ENCODE measurements at places on chromosomes 11 and 22.
A peak's percentile ranks its signal among the peaks of the same experiment; 100 is the strongest.

GRCh38 chr11:11486002-11486401 lies 133.0 kb upstream of the CSNK2A3 start:
- ATAC-seq: no peak

DNA sequence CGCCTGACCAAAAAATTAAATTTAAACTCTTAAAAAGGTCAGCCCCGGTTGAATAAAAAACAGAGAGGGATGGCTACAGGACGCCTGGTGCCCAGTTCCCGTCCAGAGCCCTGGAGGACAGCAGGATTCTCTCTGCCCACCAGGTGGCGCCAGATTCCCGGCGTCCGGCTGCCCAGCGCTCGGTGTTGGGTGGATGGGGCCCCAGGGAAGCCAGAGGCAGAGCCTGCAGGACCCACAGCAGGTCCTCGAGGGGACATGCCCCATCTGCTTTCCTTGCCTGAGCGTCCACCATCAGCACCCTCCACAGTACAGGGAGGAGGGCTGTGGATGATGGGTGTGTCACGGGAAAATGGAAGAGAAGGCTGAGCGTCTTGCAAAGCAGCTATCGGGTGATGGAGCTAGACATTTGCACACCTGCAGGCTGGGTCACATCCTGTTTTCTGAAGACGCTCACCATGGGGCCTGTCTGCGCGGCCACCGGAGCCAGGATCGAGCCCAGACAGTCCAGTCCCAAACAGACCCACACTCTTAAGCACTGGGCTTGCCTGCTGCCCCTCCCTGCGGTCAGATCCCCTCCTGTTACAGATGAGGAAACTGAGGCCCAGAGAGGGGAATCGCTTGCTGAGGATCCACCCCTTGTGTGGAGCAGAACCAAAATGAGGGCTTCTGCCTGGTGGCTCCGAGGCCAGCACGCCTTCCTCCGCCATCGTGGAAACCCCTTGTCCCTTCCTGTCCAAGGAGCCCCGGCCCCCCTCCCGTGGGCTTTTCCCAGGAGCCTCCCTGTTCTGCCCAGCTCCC lies 18.5 kb upstream of the CBX7 start:
- peak; percentile 78 for ATAC-seq

- ATAC-seq: no peak
Measured at GRCh38 chr11:109851780-109852390, 241.3 kb upstream of the ZC3H12C start.

DNA sequence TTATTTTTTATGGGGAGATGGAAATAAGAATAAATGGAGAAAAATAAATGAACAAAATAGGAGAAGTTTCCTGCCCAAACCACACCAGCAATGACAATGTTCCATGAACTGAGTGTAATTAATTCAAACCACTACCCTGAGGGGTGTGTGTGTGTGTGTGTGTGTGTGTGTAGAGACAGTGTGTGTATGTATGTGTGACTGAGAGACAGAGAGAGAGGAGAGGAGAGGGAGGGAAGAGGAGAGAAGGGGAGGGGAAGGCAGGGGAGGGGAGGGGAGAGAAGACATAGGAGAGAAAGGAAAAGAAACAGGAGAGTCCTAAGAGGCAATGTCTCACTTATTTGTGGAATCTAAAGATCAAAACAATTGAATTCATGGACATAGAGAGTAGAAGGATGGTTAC lies 65.0 kb upstream of the POU2AF1 start:
- ATAC-seq: no peak

DNA sequence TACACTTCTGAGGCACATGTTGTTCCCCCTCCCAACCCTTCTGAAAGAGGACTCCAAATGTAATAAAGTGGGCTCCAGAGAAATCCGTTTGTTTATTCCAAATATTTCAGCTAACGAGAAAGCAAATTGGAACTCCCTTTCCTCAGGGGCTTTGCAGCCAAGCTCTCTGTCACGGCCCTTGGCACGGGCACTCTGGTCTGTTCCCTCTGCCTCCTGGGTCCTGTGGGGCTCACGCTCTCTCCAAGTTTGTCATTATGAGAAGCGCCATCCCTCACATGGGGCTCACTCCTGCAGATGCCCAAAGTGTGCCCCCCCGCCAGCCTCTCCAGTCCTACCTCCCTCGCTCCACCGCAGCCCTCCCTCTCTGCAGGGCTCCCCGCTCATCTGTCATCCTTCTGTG lies 125.4 kb upstream of the POU2AF2 start:
- no peak for ATAC-seq

GRCh38 chr22:46239261-46240048 lies 10.6 kb downstream of the CDPF1 start:
- ATAC-seq: no peak

DNA sequence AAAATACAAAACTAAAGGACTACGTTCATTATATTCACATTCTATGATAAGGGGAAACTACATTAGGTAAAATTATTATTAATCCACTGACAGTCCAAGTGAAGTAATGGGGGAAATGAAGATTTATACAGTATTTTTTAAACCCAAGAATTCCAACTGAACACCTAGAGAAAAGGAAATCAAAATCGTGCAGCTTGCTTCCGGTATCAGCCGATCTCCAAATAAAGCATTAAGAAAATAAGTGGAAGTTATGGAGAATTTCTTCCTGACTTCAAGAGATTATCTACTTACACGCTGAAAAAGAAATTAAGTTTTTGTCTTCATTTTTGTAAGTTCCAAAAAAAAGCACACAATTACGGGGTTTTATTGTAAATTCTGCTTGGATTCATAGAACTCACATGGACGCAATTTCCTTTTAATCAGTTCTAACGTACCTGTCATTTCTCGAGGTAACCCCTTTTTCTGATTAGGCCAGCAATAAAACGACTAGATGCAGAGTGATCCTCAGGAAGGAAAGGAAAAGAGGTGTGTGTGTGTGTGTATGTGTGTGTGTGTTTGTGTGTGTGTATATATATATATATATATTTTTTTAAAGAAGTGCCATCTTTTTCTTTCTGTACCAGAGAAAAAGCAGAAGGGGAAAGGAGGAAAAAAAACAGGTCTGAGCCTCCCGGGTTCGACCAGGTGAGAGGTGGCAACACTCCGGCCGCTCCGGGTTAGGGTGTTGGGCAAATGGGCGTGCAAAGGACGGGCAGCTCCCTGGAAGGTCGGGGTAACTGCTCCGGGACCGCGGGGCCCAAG lies 1.1 kb downstream of the ZBTB44 start:
- no peak for ATAC-seq

- no peak for ATAC-seq
Measured at GRCh38 chr22:49163258-49163959, 664.3 kb downstream of the BRD1 start.

DNA sequence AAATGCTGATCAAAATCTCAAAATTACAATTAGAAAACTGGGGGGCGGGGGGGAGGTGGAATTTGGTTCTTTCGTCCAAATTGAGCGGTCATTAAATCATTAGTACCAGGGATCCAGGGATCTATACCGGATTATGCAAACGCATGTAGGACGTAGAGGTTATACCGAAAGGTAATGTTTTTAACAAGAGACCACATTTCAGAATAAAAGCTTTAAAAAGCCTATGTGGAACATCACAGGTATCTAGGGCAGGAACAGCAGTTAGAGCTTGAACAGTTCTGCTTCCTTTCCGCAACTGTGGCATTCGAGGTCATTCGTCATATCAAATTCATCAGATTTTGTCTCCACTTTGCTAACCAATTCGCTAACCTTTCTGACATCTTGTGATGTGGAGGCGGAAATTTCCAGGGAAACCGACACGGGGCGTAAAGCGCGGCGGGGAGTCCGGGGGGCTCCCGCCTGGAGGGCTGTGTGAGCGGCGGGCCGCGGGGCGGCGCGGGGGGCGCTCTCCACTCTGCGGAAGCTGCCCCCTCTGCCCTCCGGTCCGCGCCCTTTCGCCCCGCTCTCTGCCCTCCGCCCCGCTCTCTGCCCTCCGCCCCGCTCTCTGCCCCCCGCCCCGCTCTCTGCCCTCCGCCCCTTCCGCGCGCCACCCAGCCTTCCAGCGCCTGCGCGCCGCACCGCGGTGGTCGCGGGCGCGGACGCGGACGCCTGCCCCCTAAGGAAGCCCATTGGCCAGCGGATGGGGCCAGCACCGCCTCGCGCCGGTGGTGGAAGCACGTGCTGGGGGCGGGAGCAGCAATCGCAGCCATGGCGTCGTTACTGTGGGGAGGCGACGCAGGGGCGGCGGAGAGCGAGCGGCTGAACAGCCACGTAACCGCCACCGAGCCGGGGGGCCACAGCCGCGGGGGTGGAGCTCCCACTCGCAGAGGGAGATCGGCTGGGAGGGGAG lies at the start of gene DDX25:
DDX25 (plus strand) TSS at position 798 of the 949 bp plus-strand sequence; CDS start at position 808, 10 bp downstream.
- ATAC-seq: no peak

GRCh38 chr22:41722496-41722895 lies 23.2 kb downstream of the MEI1 start:
- ATAC-seq: no peak

GRCh38 chr11:113773092-113773415 lies 438 bp downstream of the ZW10 start:
- no peak for ATAC-seq

- ATAC-seq: no peak
Measured at GRCh38 chr11:102225689-102226568, 91.4 kb upstream of the BIRC3 start.

- ATAC-seq: no peak
Measured at GRCh38 chr11:6813656-6814055, 14.2 kb upstream of the OR6A2 start.

GRCh38 chr11:95682552-95682951 lies 107.0 kb downstream of the FAM76B start:
- ATAC-seq: peak; percentile 48

DNA sequence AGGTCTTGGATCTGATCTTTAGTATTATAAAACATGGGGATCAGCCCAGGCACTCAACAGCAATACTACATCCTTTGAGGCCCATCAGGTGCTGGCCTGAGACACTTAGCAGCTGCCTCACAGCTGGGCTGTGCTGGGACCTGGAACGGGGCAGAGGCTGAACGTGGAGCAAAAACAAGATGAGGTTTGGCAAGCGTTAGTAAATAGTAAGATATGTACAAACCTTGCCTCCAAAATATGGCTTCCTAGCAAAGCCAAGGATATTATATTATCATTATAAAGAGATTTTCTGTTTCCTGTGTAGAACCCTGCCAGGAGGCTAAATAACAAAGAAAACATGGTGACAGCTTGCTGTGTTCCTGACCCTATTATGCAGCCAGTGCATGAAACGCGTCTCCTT lies 60.0 kb upstream of the SPON1 start:
- ATAC-seq: no peak

DNA sequence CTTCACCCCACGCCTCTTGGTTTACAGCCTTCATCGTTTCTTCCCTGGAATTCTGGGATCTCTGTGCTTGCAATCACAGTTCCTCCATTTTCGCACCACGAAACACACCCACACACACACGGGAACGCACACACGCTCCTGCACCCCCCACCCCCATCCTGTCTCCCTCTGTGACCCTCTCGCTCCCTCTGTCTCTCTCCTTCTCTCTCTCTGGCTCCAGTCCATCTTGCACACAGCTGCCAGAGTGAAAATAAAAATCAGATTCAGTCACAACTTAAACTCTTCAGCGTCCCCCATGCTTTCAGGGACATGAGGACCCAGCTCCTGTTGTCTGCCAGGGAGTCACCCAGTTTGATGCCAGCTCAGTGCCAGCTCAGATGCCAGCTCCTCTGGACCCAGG lies 3.0 kb downstream of the GAL start:
- no peak for ATAC-seq

DNA sequence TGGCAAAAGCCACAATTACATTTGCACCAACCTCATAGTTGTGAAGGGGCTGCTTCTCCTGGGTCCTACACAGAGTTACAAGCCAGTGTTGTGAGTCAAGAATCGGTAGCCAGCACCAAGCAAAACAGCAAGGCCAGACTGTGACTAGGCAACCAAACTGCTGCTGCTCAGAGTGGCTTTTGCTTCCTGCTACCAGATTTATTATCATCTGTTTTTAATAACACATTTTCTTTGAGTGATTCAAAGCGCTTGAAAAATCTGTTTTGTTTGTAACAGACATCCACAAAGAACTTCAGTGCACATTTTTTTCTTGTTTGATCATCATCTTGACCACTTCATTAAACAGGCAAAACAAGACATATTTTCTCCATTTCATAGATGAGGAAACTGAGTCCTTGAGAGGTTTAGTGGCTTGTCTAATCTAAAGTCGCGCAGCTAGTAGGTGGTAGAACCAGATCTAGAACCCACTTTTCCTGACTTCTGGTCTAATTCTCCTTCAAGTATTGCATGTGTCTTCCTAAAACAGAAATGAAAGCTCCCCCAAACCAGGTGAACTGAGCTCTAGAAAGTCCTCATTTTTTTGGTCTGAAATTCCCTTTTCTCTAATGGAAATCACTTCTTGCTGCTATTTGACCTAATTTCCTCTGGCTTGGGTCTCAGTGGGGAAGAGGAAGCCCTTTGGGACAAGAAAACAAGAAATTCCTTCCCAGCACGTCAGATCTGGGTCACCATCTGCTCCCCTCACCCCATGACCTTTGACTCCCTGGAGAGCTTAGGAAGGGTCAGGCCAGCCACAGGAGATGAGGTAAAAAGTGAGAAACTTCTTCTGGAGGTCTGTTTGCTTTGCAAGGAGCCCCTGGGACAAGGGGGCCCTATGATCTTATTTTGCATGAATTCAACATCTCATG lies 39.9 kb downstream of the CWC15 start:
- ATAC-seq: no peak

DNA sequence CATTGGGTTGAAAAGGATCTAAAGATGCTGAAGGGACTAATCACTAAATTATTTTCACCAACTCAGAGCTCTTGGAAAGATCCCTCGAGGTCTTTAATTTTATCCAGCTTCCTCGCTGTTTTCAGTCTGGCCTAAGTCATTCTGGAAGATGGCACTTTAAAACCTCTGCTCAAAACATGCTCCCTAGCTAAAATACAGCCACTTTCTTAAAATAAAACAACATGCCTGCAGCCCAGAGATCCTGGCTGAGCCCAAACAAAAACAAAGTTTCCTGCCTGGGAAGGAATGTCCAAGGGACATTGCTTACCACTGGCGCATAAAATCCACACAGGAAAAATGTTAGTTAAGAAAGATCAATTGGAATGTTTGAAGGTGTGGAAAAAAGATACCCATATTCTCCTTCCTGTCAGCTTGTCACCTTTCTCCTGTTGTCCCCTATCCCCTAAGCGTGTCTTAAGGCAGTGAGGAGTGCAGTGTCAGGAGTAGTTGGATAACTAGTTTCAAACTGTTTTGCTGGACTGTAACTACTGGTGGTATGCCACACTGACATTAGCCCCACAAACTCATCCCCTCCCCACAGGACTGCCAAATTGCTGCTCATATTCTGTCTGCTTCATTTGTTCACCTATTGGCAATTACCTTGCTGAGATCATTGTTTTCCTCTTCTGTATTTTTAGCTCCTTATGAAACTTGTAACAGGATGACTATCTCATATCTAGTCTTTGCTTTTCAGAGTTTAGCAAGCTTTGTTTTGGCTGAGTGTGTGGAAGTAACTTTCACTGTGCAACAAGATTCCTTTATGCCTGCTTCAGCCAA lies 108.3 kb upstream of the SESN3 start:
- ATAC-seq: no peak

DNA sequence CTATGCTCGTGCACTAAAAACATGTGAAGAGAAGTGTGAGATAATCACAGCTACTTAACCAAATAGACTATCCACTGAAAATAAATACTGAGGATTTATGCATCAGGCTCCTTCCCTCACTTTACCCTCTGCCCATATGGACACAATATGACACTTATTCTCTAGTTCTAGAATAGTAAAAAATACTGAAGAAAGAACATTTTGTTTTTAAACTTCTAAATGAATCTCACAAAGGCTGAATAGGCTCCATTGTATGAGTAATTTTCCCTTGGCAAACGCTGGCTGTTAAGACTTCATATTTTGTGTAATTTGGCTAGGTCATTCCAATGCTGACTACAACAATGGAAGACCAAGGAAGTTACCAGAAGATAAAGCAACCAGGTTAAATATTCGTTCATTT lies 9.9 kb downstream of the HPS5 start:
- ATAC-seq: no peak

All from esophagus mucosa (tissue), 1 donor.